Mesothelial cell of epicardium (in vitro differentiated cells): ENCODE measurements at places on chromosomes 7 and 10.

DNA sequence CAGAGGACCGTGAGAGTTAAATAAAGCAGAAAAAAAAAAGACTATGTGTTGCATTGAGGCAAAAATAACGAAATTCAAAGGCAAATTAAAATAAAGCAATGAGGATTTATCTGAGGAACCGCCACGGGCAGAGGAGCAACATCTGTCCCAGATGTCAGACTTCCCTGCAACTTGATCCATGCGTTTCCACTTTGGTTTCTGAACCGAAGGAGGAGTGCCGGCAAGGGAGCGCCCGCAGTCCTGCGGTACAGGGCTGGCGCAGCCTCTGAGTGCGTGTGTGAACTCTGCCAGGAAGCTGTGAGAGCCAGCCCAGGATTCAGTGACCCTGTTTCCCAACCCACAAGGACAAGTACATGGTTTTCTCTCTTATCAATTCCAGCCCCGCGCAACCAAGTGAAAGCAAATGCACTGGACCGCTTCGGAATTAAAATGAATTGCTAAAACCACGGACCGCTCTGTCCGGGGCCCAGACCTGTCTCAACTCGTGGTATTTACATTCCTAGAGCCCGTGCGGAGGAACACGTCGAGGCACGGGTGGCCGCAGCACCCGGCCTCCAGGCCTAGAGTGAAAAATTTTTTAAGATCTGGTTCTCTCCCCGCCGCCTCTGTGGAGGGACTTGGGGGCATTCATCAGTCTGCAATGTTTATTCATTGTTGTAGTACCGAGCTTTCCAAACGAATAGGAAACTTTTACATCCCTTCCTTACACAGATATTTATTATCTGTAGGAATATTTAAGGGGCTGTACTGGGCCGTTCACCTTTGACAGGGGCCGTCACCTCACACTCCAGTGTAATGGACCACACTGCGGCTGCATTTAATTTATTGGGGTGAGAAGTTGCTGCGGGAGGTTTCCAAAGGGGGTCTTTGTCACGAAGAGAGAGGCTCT lies 291.5 kb upstream of the NFE2L3 start:
- H3K36me3 ChIP-seq: no peaks in the 10 kb centered on the region
- peaks cover 19% of the 10 kb centered on the region for H3K27me3 ChIP-seq
- peaks cover 30% of the 10 kb centered on the region for H3K4me1 ChIP-seq

DNA sequence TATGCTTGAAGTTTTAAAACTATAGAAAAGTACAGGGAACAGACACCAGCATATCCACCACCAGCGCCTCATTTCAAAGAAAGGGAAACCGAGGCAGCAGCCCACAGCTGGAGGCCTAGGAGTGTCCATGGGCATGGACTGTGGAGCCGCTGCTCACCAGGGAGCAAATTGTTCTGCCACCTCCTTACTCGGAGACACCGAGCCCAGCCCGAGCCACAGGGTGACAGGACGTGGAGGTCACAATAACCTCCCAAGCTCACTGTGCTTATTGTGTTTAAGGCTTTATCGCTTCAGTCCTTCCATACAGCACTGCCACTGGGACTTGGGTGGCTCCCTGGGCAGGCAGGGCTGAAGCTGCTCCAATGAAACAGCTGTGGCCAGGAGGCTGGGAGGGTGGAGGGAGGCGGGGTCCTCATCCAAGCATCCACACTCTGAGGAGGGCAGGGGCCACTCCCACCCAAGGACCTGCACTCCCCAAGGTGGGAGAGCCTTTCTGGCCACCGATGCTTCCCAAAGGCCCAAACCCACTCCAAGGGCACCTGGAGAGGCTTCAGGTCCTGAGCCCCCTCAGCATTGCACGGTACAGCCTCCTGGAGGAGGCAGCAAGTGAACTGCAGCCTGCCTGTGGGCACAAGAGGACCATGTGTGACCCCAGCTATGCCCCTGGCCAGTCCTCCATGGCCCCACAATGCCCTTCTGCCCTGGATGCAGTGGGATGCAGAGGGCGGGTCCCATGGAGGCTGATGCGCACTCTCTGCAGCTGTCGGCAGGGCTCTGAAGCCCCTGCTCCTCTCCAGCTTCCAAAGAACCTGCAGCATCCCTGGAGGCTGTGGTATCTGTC lies 38.7 kb upstream of the RET start:
- H3K4me3 ChIP-seq: no peak overlapping the region
- no peaks in the 10 kb centered on the region for H3K4me1 ChIP-seq
- peak; percentile 35 for DNase-seq
- no peaks in the 10 kb centered on the region for H3K36me3 ChIP-seq
- no peak overlapping the region for H3K27ac ChIP-seq
- H3K27me3 ChIP-seq: peaks cover 6% of the 10 kb centered on the region

DNA sequence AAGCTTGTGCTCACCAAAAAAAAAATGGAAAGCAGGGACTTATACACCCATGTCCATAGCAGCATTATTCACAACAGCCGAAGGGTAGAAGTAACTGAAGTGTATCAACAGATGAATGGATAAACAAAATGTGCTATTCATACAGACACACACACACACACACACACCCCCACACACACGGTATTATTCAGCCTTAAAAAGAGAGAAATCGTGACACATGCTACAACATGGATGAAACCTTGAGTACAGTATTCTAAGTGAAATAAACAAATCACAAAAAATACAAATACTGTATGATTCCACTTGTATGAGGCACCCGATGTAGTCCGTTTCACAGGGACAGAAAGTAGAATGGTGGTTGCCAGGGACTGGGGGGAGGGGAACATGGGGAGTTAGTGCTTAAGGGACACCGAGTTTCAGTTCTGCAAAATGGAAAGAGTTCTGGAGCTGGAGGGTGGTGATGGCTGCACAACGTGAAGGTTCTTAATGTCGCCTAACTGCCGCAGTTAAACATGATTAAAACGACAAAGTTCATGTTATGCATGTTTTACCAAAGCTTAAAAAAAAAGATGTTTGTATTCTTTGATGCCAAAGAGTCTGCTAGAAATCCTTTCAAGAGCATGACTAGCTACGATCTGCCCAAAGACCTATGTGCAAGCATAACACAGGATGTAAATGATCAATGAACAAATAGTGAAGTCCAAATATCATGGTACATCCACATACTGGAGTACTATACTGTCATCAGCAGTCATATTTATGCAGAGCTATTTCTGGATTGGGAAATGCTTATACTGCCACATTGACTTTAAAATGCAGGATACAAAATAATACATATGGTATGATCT lies 7.2 kb downstream of the TNS3 start:
- no peak for DNase-seq
- peak overlapping the region; percentile 97 for H3K27ac ChIP-seq
- H3K27me3 ChIP-seq: no peaks in the 10 kb centered on the region
- H3K36me3 ChIP-seq: peaks cover 4% of the 10 kb centered on the region

GRCh38 chr10:132939957-132940790 lies 2.2 kb downstream of the CFAP46 start:
- DNase-seq: no peak
- no peak overlapping the region for H3K27ac ChIP-seq
- peaks cover 8% of the 10 kb centered on the region for H3K27me3 ChIP-seq
- H3K36me3 ChIP-seq: no peaks in the 10 kb centered on the region
- no peak overlapping the region for H3K4me3 ChIP-seq

GRCh38 chr10:35219891-35220890 lies 93.5 kb downstream of the CREM start:
- H3K4me3 ChIP-seq: no peak overlapping the region
- DNase-seq: no peak
- no peaks in the 10 kb centered on the region for H3K36me3 ChIP-seq

- H3K27me3 ChIP-seq: no peaks in the 10 kb centered on the region
- peak overlapping the region; percentile 7 for H3K4me3 ChIP-seq
- DNase-seq: no peak
- H3K4me1 ChIP-seq: peaks cover 54% of the 10 kb centered on the region
- peak overlapping the region; percentile 89 for H3K27ac ChIP-seq
- H3K36me3 ChIP-seq: peaks cover 5% of the 10 kb centered on the region
Observed at GRCh38 chr10:5583525-5584175, 58.9 kb downstream of the CALML3 start.
